ENCODE measurements at places on chromosomes 12 and 14. TPM values are rescaled to one million over a fixed set of nuclear protein-coding genes. Genes with fewer than 3 reads are reported as not detected.

The KRT79 gene
- 0.09 TPM for total RNA-seq

The PTCSC3 gene
- not detected for total RNA-seq

The TTC7B gene
- total RNA-seq, result 5.8 TPM

The HSPA2 gene
- total RNA-seq, result 4.1 TPM

The TAS2R9 gene
- total RNA-seq, result not detected

The PLCZ1 gene
- total RNA-seq, result not detected

The CKAP4 gene
- total RNA-seq, result 15.6 TPM

The LRP1-AS gene
- not detected for total RNA-seq

The DNAJC22 gene
- total RNA-seq, result not detected

The UNC119B gene
- total RNA-seq, result 26.6 TPM

The KRT83 gene
- not detected for total RNA-seq

The IRAK3 gene
- 1.1 TPM for total RNA-seq

The CYP27B1 gene
- 6.8 TPM for total RNA-seq

The CCDC197 gene
- total RNA-seq, result 0.34 TPM

The HOXC10 gene
- not detected for total RNA-seq
